Upper lobe of left lung (tissue), 6 donors: ENCODE measurements at places on chromosomes 2 and 18.

GRCh38 chr2:104572834-104573233, 281.1 kb upstream of the POU3F3 start:
- no peaks in the 10 kb centered on the region for H3K36me3 ChIP-seq
- no peaks in the 10 kb centered on the region for H3K4me1 ChIP-seq
- H3K4me3 ChIP-seq, result no peak overlapping the region
- H3K27ac ChIP-seq, result no peak overlapping the region
- no peaks in the 10 kb centered on the region for H3K27me3 ChIP-seq

- H3K4me3 ChIP-seq, result no peak overlapping the region
- H3K36me3 ChIP-seq, result no peaks in the 10 kb centered on the region
- no peak overlapping the region for H3K27ac ChIP-seq
- H3K4me1 ChIP-seq, result no peaks in the 10 kb centered on the region
Observed at GRCh38 chr2:127003070-127003800, 103.7 kb downstream of the BIN1 start.

- no peaks in the 10 kb centered on the region for H3K36me3 ChIP-seq
- no peak overlapping the region for H3K4me3 ChIP-seq
- H3K4me1 ChIP-seq, result no peaks in the 10 kb centered on the region
- no peak overlapping the region for H3K27ac ChIP-seq
- no peaks in the 10 kb centered on the region for H3K27me3 ChIP-seq
Observed at GRCh38 chr18:41263956-41264355, 691.1 kb upstream of the PIK3C3 start.

DNA sequence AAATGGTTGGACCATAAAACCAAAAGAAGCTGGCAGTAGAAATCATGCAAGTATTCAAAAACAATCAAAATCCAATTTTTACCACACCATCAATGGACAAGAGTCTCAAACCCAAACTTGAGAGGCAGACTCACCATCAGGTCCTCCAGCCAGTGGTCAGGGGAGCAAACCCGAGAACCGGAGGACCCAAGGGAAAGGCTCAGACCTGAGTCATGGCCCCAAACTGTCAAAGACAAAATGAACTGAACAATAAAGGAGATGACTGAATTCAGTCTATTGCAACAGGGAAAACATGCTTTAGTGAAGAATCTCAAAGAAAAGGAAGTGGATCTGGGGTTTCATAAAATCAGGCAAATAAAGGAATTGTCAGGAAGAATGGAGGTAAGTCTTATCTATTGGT, 150.7 kb upstream of the MGAT5 start:
- H3K36me3 ChIP-seq, result no peaks in the 10 kb centered on the region
- no peaks in the 10 kb centered on the region for H3K4me1 ChIP-seq
- DNase-seq, result no peak
- H3K4me3 ChIP-seq, result no peak overlapping the region

DNA sequence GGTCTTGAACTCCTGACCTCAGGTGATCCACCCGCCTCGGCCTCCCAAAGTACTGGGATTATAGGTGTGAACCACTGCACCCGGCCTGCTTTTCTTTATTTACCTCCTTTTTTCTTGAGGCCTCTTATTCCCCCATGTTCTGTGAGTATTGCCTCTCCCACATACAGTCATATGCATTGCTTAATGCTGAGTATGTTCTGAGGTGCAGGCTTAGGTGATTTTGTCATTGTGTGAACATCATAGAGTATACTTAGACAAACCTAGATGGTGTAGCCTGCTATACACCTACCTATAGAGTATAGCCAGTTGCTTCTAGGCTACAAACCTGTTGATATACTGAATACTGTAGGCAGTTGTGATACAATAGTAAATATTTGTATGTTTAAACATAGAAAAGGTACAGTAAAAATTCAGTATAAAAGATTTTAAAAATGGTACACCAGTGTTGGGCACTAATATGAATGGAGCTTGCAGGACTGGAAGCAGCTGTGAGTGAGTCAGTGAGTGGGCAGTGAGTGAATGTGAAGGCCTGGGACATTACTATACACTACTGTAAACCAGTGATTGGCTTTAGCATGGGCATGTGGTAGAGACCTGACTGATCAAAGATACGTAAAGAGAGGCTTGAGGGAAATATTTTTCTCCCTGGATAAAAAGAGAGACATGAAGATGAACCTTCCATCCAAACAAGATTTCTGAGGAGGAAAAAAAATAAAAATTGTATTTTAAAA, 17.6 kb downstream of the SLC39A10 start:
- no peak overlapping the region for H3K4me3 ChIP-seq
- no peaks in the 10 kb centered on the region for H3K27me3 ChIP-seq
- no peak overlapping the region for H3K27ac ChIP-seq
- H3K4me1 ChIP-seq, result no peaks in the 10 kb centered on the region
- H3K36me3 ChIP-seq, result no peaks in the 10 kb centered on the region
- no peak for DNase-seq
